Dermis blood vessel endothelial cell (primary cell): ENCODE measurements at places on chromosomes 2 and 18. TPM values are rescaled to one million over a fixed set of nuclear protein-coding genes. Genes with fewer than 3 reads are reported as not detected.

ANO7 gene
- total RNA-seq = 0.34 and 1.1 TPM in 2 replicates

DNA sequence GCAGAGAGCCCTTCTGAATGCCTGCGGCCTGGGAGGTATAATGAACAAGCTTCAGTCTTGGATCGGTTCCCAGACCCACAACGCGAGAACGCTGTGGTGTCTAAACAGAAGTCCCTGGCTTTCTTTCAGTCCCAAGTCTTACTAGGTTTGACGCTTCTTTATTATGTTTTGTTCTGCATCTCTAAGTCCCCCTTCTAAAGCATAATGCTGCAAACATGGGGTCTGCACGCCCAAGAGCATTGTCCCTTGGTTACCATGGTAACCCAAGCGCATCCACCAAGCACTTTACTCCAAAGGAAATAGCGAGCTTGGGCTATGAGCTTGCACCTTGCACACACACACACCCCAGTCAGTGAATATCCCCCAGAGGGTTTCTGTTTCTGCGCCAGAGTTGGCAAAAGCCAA lies 193.7 kb downstream of the INO80D start:
- peak; percentile 3 for DNase-seq

GRCh38 chr2:120914839-120915521 lies 179.3 kb downstream of the GLI2 start:
- peak; percentile 94 for DNase-seq

- no peak for DNase-seq
Observed at GRCh38 chr2:134539981-134540380, 178.8 kb downstream of the TMEM163 start.

MROH2A gene
- not detected in 2 replicates for total RNA-seq

DNA sequence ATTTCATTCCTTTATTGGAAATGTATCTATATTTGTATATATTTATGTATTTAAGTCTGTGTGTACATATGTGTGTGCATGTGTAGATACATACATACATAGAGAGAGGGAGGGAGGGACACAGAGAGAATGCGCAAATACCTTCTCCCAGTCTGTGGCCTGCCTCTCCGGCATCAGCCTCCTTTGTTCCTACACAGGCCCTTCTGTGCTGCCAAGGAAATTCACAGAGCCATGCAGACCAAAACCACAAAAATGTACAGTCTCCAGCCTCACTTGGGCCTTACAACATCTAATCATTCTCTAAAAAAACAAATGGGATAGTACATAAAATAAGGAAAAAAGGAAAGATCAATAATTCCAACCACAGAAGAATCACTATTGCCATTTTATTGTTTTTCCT lies 8.8 kb upstream of the CRACDL start:
- no peak for DNase-seq

DNA sequence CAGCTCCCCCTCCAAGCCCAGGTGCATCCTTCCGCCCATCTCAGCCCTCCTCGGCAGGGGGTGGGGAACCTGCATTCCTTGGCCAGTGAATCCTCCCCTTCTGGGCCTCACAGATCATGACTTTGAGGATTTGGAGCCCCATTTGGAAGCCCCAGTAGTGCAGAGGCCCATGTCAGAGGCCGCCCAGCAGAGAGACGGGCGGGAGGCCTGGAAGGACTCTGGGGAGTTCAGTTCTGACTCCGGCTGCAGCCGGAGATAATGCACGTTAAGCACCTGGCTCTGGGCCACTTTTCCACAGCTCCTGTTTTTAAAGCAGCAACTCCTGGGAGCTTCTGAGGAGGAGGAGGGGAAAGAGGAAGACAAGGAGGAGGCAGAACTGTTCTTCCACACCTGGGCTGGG lies 14.9 kb downstream of the ATOH8 start:
- peak; percentile 79 for DNase-seq

GRCh38 chr2:163554864-163555263 lies 180.9 kb downstream of the FIGN start:
- no peak for DNase-seq

- no peak for DNase-seq
Observed at GRCh38 chr2:191789796-191790195, 57.1 kb downstream of the CAVIN2 start.

PLB1 gene
- total RNA-seq = 0.05 and 1.0 TPM in 2 replicates

- DNase-seq = peak; percentile 54
Observed at GRCh38 chr18:7950380-7951136, 383.4 kb downstream of the PTPRM start.

- DNase-seq = no peak
Observed at GRCh38 chr2:74109551-74109950, 38.2 kb downstream of the BOLA3 start.

GRCh38 chr2:124796647-124797046 lies 771.6 kb downstream of the CNTNAP5 start:
- DNase-seq = no peak

DNAJC5G gene
- total RNA-seq = 0.93 and 2.7 TPM in 2 replicates

- no peak for DNase-seq
Observed at GRCh38 chr2:10518470-10519393, 70.6 kb upstream of the ODC1 start.

ST6GAL2 gene
- total RNA-seq = 0.28 TPM in 1 of 2 replicates, not detected in the other

DNA sequence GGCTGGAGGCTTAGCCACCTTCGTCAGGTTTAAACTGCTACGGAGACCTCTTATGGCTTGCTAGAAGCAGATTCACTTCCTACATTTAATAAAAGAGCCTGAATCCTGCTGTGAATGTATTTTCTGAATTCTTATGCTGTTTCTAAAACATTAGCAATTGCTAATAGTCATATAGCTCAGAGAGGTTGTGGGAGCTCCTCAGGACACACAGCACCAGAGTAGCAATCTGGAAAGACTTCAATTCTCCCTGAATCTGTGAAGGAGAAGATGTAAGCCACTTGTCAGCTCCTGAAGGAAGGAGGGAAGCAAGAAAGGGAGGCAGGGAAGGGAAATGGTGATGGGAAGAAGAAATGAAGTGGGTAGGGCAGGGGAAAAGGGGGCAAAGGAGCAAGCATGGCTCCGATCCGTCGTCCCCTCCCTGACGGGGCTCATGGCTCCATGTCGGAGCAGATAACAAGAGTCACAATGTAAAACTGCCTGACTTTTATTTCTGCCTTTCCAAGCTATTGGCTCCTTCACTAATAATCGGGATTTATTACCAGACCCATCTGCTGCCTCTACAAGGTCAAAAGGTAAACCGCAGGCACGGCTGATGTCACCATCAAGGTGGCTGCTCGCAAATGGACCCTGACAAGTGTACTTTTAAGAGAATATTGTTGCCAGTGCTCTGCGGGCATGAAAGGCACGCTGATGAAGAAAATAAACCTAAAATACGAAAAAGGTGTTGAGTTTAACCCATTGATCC lies 656.0 kb upstream of the SALL3 start:
- no peak for DNase-seq

DNA sequence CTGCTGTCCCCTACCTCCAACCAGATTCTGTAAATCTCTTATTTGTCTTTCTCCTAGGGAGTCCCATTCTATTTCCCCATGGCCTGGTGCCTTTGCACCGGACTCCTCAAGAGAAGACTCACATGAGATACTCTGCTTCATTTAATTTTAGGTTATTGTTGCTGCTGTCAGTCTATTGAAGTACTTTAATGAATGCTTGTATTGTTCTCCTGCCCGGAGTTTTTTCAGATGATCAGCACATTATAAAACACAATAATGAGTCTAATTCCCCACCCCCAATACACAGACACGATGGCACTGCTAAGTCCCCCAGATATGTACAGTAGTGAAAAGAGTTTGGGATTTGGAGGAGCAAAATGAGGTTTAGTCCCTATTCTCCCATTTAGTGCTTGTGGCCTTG lies 58.9 kb downstream of the HAUS1 start:
- no peak for DNase-seq

- DNase-seq = no peak
Observed at GRCh38 chr2:8252997-8253694, 428.7 kb upstream of the ID2 start.

GRCh38 chr2:144042751-144043150 lies 477.2 kb downstream of the ZEB2 start:
- no peak for DNase-seq

SOCS6 gene
- 36.6 and 42.3 TPM in 2 replicates for total RNA-seq

KCNJ3 gene
- total RNA-seq = not detected in 2 replicates

GRCh38 chr18:41922176-41922575 lies 32.9 kb upstream of the PIK3C3 start:
- no peak for DNase-seq

DNA sequence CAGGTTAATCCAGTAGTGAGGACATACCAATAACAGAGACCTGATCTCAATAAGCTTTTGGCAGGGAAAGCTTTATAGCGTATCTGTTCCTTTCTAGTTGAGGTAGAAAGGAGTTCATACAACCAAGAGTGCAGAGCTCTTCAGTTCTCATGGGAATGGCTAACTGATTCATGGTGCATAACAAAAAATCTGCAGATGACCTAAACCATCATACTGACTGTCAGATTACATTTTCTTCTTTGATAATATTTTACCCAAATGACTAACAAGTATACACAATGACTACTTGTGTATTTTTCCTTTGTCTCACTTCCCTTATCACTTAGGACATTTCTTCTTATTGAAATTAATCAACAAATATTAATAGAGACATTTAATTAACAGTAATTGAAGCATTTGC lies 140.0 kb upstream of the SERTAD2 start:
- DNase-seq = peak; percentile 60

DNA sequence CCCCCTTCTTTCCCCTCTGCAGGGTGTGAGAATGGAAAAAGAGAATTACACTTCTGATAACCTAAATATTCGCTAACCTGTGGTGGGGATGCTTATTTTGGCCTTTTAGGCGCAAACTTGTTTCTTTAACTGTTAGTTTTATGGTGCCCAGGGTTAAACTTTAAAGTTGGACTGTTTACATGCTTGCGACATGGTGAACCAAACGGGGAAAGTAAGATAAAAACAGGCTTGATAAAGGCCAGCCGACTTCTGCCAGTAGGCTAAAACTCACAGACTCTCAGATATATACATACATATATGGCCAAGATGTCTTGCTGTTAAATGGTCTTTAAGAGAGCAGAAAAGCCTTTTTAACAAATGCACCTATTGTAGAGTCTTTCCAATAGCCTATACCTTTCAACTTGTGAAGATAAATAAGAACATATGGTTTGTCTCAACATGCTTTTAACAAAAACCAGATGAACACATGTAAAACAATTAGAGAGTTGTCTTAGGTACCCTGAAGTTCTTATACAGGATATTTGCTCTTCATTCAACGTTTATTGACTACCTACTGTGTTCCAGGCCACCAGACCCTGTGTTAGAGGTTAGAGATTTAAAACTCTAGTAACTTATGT lies 29.0 kb downstream of the PRKCE start:
- no peak for DNase-seq

DNA sequence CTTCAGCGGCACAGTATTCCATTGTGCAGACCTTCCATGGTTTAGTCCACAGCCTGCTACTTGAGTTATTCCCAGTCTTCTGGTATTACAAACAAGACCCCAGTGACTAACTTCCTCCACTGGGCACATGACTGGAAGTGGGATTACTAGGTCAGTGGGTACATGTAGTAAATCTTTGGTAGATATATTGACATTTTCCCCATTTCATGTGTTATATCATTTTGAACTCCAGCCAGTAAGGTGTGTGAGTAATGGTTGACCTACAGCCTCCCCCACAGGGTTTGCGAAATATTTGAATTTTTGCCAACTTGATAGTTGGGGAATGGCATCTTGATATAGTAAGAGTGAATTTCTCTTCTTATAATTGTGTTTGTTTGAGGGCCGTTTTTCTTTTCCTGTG lies 58.8 kb downstream of the RNF144A start:
- DNase-seq = peak; percentile 73

KCNE4 gene
- 0.14 and 1.2 TPM in 2 replicates for total RNA-seq

DNA sequence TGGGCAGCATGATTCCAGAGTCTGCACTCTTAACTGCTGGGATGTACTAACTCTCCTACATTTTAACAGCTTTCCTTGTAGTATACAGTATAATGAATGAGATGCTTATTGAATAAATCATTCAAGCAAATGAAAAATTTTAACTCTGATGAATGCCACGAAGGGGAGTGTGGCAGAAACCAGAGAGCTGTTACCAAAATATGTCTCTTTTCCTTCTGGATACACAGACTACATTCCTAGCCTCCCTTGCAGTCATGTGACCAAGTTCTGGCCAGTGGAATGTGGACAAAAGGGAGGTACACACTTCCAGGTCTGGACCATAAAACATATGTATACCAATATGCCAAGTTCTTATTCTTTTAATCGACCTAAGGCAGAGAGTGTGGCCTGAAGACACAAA lies 1.7 kb upstream of the EML4 start:
- no peak for DNase-seq
